ENCODE measurements at places on chromosomes 1 and 21.

- peak; percentile 77 for DNase-seq
Observed at GRCh38 chr1:204894031-204894430, 23.4 kb downstream of the NFASC start.

GRCh38 chr1:39003281-39003680 is 12.2 kb downstream of the AKIRIN1 start:
- peak; percentile 30 for DNase-seq

GRCh38 chr1:15918962-15919715 is 56.8 kb downstream of the ZBTB17 start:
- DNase-seq = peak; percentile 63

DNA sequence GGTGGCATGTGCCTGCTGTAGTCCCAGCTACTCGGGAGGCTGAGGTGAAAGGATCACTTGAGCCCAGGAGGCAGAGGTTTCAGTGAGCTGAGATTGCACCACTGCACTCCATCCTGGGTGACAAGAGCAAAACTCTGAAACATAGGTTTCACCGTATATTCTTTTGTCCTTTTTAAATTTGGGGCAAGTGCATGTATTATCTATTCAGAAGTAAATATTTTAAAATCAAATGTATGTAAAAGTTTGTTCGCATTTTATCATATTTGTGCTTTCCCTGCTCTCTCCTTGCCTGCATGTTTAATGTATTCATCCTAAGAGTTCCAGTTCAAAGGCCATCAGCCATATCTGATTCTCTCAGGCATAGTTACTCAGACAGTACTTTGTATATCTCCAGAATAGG is 7.9 kb upstream of the UFC1 start:
- DNase-seq = no peak

DNA sequence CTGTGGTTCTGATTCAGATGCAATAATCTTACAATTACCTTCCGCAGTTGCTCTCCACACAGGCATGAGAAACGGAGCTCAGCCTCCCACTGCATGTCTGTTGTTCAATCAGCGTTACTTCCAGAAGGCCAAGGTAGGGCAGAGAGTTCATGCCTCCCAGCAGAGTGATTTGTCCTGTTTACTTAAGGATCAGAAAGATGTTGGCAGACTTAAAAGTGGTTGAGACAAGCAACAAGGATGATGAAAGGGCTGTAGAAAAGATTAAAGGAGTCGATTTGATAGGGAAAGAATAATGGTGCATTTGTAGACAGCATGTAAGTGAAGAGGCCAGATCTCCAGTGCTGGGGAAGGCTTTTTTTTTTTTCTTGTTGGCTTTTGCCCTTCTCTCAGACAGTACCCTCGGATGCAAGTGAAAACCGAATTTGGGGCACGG is 26.6 kb downstream of the ARMH1 start:
- no peak for DNase-seq

DNA sequence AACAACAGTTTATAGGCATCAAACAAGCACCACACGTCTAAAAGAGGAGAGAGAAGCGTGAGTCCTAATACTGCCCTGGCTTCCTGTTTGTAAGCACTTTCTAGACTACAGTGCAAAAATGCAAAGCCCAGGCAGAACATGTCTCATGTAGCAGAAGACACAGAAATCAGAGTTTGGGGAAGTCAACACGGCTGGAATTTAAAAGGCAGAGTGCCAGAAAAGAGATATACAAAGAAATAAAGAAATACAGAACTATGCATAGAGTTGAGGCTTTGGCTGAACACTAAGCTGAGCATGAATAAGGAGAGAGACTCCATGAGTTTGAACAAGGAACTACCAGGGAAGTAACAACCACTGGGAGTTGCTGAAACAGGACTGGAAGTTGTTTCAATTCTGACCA is 566.6 kb upstream of the NR5A2 start:
- peak; percentile 31 for DNase-seq

DNA sequence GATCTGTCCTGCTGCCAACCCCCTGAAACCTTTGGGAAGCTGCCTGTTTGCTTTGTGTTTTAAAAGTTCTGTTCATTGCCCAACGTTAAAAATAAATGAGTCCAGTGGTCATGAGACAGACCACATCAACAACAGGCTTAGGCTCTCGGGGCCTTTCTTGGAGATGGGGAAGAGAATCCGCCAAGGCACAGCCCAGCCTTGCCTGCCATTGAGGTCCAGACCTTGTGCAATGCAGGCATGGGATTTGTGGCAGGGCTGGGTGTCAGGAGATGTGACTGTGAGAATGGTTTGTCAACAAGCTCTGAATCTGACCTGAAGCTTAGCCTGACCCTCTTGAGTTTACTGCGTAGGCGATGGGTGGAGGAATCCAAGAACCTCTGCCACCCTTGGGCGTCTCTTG is 4.2 kb downstream of the SPSB1 start:
- DNase-seq = no peak

GRCh38 chr1:26626994-26627393 is 68.8 kb upstream of the ARID1A start:
- peak; percentile 70 for DNase-seq

GRCh38 chr1:8905582-8906191 is 27.2 kb upstream of the ENO1 start:
- DNase-seq = peak; percentile 76

- DNase-seq = no peak
Observed at GRCh38 chr1:44625348-44625747, 48.9 kb downstream of the TMEM53 start.

- no peak for DNase-seq
Observed at GRCh38 chr1:187819086-187819485, 990.3 kb downstream of the PLA2G4A start.

- no peak for DNase-seq
Observed at GRCh38 chr1:53340660-53341520, 13.0 kb upstream of the LRP8 start.

- DNase-seq = peak; percentile 69
Observed at GRCh38 chr1:184513966-184514365, 127.1 kb downstream of the C1orf21 start.

GRCh38 chr21:38170704-38171682 is 85.8 kb upstream of the KCNJ15 start:
- DNase-seq = peak; percentile 15

DNA sequence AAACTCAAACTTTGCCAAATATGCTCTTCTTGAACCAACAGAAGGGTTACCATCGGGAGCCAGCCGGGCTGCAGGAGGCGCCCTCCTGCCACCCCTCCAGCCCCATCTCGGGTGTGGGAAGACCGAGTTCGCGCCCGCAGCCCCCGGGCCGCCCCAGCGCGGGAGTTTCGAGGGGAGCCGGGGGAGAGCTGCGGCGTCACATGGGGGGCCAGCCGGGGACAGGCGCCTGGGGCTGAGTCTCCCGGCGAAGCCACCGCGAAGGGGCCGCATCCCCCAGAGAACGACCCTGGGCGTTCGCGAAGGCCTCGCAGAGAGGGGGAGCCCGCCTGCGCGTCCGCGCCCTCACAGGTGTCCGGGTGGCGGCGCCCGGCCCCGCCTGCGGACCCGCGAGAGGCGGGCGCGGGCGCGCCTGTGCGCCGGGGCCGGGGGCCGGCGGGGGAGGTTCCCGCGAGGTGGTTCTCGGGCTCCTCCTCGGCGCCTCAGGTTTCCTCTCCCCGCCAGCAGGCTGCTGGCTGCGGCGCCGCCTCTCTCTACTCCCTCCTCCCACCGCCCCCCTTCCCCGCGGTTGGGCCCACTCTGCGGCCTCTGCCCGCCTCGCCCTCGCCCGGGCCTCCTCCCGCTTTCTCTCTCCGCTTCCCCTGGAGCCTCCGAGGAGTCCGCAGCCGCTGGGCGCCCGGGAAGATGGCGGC is at the start of gene RAVER2:
RAVER2 (plus strand) TSS at position 584 of the 689 bp plus-strand sequence; CDS start at position 682, 98 bp downstream.
- DNase-seq = peak; percentile 46

Measured in fibroblast of the aortic adventitia (primary cell).